ENCODE measurements at places on chromosomes 4 and X.

DNA sequence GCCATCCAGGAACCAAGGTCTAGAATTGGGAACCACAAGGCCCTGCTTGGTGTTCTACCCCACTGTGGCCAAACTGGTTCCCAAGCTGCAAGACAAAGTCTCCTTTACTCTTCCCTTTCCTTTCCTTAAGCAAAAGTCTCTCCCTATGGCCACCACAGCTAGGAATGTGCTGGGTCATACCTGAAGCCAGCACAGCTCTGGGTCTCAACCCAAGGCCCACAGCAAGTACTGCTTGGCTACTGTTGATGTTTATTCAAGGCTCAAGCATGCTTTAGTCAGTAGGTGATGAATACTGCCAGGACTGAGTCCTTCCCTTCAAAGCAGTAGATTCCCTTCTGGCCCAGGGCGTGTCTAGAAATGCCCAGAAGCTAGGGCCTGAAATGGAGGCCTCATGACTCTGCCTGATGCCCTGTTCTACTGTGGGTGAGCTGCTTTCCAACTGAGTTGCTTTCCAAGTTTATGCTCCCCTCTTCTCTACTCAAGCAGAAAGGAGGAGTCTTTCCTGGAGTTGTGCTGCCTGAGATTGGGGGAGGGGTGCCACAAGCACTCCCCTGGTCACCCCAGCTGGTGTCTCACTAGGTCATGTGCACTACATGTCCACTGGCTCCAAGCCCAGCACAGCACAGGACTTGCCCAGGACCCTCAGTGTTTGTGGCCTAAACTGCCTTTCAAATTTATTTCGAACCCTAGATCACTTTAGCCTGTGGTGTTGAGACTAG is 44.9 kb downstream of the STAP1 start:
- no peak for DNase-seq

DNA sequence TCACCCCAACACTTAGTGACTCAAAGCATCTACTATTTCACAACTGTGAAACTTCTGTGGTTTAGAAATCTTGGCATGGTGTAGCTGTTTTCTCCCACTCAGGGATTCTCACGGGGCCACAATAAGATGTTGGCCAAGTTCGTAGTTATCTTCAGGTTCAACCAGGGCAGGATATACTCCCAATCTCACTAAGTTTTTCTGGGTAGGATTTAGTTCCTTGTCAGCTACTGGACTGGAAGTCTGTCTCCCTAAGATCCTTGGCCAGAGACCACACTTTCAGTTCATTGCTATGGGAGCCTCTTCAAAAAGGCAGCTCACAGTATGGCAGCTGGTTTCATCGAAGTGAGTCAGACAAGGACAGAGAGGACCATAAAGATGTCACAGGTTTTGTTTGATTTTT is 111.7 kb upstream of the PDHA2 start:
- no peak for DNase-seq

GRCh38 chrX:133609166-133609565 is 193.9 kb upstream of the GPC4 start:
- no peak for DNase-seq

- no peak for DNase-seq
These were observed 82.0 kb downstream of the USP46 start for GRCh38 chr4:52576961-52577623.

GRCh38 chrX:39835776-39836175 is 262.0 kb downstream of the BCOR start:
- no peak for DNase-seq

- no peak for DNase-seq
These were observed 221.2 kb downstream of the KLHL13 start for GRCh38 chrX:117895418-117895817.
